ENCODE measurements at places on chromosomes 12 and 14. TPM values are rescaled to one million over a fixed set of nuclear protein-coding genes. Genes with fewer than 3 reads are reported as not detected.

The SELPLG gene
- total RNA-seq: 25.7 TPM

GRCh38 chr14:33406766-33407165 is 468.1 kb downstream of the NPAS3 start:
- no peak overlapping the region for H3K27ac ChIP-seq
- H3K36me3 ChIP-seq: no peaks in the 10 kb centered on the region
- H3K27me3 ChIP-seq: no peaks in the 10 kb centered on the region
- no peak for DNase-seq
- no peaks in the 10 kb centered on the region for H3K4me1 ChIP-seq

GRCh38 chr12:18970603-18971002 is 158.9 kb upstream of the PLEKHA5 start:
- no peak overlapping the region for H3K27ac ChIP-seq
- no peaks in the 10 kb centered on the region for H3K27me3 ChIP-seq
- no peak for DNase-seq
- H3K4me3 ChIP-seq: no peak overlapping the region

GRCh38 chr12:93136253-93137055 is 207.4 kb upstream of the EEA1 start:
- H3K36me3 ChIP-seq: no peaks in the 10 kb centered on the region
- H3K27me3 ChIP-seq: no peaks in the 10 kb centered on the region
- no peak overlapping the region for H3K27ac ChIP-seq
- H3K4me3 ChIP-seq: no peak overlapping the region
- no peak for DNase-seq

- H3K27me3 ChIP-seq: no peaks in the 10 kb centered on the region
- DNase-seq: no peak
- H3K4me1 ChIP-seq: no peaks in the 10 kb centered on the region
- no peak overlapping the region for H3K27ac ChIP-seq
Measured at GRCh38 chr12:92726850-92727249, 24.1 kb downstream of the PLEKHG7 start.

The ERBB3 gene
- total RNA-seq: 0.47 TPM

DNA sequence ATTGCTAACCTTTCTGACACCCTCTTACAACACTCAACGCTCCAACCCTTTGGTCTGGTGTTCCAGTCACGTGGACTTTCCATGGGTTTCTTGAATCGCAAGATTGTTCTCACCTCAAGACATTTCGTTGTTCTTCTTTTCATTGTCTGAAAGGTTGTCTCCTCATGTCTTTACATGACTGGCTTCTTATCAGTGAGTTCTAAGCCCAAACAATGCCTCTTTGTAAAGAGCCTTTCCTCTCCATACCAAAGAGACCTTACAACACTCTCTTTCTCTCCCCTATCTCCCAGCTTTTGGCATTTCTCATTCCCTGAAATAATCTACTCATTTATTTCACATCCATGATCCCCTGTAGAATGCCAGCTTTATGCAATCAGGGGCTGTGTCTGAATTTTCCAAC is 1144.8 kb downstream of the AACS start:
- no peaks in the 10 kb centered on the region for H3K36me3 ChIP-seq
- H3K27ac ChIP-seq: no peak overlapping the region
- no peaks in the 10 kb centered on the region for H3K4me1 ChIP-seq
- no peak for DNase-seq
- H3K4me3 ChIP-seq: no peak overlapping the region

DNA sequence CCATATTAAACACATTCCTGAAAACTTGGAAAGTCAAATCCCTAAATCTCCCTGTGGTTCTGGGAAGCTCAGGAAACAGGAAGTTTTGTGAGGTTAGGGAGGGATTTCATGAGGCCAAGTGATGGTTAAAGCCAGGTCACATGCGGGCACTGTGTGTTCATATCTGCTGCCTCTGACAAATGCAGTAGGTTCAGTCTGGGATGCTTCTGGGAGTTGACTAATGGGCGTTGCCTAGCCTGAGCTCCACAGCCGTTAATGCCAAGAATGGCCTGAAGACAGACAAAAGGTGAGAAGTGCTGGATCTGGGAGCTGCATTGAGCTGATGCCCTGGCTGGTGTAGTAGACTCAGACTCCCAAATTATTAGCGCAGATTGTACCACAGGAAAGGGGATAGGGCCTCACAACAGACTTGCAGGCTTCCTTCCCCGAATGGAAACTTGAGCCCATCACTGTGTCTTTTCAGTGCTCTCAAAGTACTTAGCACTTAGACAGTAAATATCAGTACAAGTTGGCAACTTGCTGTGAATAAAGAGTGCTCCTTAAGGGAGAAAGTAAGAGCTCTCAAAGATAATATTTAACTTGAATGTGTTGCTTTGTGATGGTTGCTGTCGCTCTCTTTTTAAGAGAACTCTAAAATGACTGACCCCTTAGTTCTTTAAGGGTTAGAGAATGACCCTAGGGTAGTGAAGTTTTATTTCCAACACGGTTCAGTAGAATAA is 17.3 kb downstream of the GSG1 start:
- H3K4me1 ChIP-seq: no peaks in the 10 kb centered on the region
- H3K4me3 ChIP-seq: no peak overlapping the region
- H3K27me3 ChIP-seq: no peaks in the 10 kb centered on the region
- no peak for DNase-seq

The PDE6H gene
- not detected for total RNA-seq

Measured in CD4-positive, alpha-beta T cell (primary cell).